ENCODE measurements at places on chromosomes 6 and 20. TPM values are rescaled to one million over a fixed set of nuclear protein-coding genes. Genes with fewer than 3 reads are reported as not detected.

DNA sequence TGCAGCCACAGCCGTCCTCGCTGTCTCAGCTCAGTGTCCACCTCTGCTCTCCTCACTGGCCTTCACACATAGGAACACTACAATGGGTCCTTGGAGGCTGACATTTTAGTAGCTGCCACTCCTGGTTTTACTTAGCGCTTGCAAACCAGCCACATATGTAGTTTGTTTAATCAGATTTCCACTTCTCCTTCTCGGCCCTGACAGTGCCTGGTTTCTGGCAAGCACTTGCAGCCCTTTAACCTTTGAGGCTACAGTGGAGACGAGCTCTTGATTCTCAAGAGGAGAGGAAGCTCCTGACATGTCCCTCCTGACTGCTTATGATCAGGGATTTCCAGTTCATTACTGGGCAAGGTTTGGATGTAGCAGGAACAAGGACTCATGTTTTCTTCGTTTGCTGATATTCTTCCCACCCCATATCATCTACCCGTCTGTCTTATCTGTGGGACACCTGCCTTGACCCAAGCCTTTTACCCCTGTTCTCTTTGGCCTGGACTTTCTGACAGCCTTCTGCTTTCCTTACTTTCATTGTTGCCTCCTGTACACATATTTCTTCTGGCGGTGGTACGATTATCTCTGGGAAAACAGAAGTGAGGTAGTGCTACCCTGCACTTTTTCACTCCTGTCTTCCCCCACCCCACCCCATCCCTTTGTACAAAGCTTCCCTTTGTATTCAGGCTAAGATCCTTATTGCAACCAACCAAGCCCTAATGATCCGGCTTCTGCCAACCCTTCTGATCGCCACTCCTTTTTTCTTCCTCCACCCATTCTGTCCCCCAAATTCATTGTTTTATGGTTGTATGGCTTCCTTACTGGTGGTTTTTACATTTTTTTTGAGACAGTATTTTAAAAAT lies 31.2 kb downstream of the CEP43 start:
- no peak for DNase-seq

Gene LY6G6F
- not detected for total RNA-seq

DNA sequence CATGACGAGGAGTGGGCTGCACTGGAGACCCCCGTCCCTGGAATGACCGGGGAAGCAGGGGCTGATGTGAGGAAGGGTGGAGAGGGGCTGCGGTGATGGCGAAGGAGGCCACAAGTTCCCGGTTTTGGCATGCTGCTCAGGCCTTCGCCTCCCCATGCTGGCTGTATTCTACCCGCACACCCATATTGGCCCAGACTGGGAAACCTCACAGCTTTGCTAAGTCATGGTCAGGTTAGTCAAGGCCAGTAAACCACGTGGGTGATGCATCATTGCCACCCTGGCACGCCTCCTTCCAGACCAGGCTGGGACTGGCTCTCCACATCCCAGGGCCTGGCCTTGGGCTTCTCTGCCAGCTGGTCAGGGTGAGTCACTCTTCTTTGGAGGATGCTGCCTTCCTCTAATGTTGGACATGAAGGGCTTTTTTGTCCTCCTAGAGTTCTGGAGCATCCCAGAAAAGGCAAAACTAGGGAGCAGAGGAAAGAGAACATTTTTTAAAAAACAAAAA lies 53.8 kb downstream of the PCNA start:
- peak; percentile 99 for DNase-seq

- DNase-seq, result no peak
Observed at GRCh38 chr6:84061613-84062398, 28.2 kb downstream of the MRAP2 start.

Gene CST5
- total RNA-seq, result not detected

GRCh38 chr20:31568773-31569162 lies 36.3 kb upstream of the ID1 start:
- DNase-seq, result no peak

- no peak for DNase-seq
Observed at GRCh38 chr20:33063271-33063670, 9.6 kb downstream of the BPIFB3 start.

GRCh38 chr6:12203001-12203400 lies 87.2 kb upstream of the EDN1 start:
- peak; percentile 76 for DNase-seq

Gene TCF21
- not detected for total RNA-seq

Gene OPN5
- total RNA-seq, result not detected

Gene ATP6V1G2
- not detected for total RNA-seq

GRCh38 chr6:109490713-109491112 lies 7.7 kb upstream of the ZBTB24 start:
- no peak for DNase-seq

GRCh38 chr6:114108119-114109002 lies 137.4 kb upstream of the HDAC2 start:
- peak; percentile 34 for DNase-seq

DNA sequence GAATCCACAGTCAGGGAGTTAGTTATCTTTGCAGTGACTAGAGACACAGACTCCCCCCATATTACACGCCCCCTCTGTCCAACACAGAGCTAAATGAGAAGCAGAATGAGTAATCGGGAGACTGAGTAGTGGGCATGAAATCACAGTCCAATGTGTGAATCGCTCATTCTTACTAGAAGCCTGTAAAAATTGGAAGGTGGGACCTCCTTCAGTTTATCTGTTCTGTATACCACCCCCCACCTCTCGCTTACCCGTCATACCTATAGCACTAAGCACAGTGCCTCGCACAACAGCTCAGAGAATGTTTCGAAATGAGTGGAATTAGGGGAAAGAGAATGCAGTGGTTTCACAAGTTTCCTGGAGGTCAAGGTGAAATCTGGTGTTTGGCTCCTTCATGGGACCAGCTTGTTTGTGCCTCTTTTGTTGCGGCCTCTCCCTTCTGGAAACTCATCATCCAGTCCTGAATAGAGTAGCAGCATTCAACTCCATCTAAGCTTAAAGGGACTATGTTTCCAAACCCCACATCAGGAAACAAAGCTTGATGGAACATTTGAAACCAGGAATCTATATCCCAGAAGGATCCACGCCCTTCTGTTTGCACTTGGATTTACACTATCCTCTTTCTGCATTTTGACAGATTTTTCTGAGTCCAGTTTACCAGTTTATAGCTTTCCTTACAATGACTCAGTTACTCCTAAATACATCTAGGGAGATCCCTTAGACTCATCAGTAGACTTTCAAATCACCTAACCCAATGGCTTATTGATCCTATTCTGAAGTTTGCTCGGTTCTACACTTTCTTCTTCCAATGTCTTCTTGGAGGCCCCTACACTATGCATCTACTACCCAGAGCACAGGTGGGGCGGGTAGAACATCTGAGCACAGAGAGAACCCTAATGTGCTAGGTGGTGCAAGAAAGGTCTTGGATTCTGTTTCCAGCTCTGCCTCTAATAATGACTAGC lies 59.2 kb upstream of the PIM1 start:
- no peak for DNase-seq

GRCh38 chr6:67759001-67759400 lies 876.1 kb upstream of the ADGRB3 start:
- no peak for DNase-seq

Gene DEFB132
- total RNA-seq, result not detected

Gene PROKR2
- not detected for total RNA-seq

Gene SUMO4
- not detected for total RNA-seq

Gene HTR1E
- total RNA-seq, result not detected

- DNase-seq, result no peak
Observed at GRCh38 chr6:89596056-89596455, 42.5 kb downstream of the LYRM2 start.
